ENCODE measurements at places on chromosomes 7 and 10. TPM values are rescaled to one million over a fixed set of nuclear protein-coding genes. Genes with fewer than 3 reads are reported as not detected.

Gene RNLS
- total RNA-seq = 18.3 TPM

Gene SLC25A40
- total RNA-seq = 18.6 TPM

Gene MOGAT3
- total RNA-seq = not detected

Gene NOM1
- 26.4 TPM for total RNA-seq

Gene HMX2
- not detected for total RNA-seq

Gene FZD1
- 45.7 TPM for total RNA-seq

Gene KCNIP2
- 1.7 TPM for total RNA-seq

Gene DRGX
- not detected for total RNA-seq

Gene SPDYE6
- not detected for total RNA-seq

Gene ENKUR
- not detected for total RNA-seq

Gene SH2D4B
- not detected for total RNA-seq

Gene TNRC18
- total RNA-seq = 160 TPM

Gene HOXA9
- 49.1 TPM for total RNA-seq

GRCh38 chr7:4957847-4958476 lies 1.0 kb downstream of the MMD2 start:
- DNase-seq = no peak

DNA sequence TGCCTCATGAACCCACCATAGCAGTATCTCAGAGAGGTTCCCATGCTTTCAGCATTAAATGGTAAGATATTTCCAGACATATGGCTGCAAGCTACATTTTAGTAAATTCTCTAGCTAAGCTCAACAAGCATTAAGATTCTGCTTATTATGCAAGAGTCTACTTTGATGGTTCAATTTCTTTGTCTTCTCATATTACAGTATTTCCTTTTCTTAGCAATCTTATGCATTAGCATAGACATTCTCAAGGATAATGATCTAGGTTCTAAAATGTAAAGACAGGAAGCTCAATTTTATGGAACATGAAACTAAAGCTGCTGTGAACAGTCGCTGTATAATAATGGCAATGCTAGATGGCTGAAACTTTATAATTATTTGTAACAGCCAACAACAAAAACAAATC lies 39.2 kb downstream of the MEOX2 start:
- no peak for DNase-seq

DNA sequence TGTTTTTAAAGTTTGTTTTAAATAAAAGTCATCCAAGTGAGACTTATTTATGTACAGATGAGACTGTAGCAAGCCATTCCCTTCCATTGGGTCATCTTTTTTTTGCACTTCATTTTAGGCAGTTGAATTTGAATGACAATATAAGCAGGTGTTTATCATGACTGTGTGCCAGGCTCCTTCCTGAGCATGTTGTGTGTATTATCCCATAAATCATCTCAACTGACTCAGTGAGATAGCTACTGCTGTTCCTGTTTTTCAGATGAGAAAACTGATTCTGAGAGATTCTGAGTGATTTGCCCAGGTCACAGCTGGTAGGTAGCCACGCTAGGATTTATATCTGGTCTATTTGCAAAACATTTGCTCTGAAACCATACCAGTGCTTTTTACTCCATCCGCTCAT lies 11.7 kb downstream of the TMEM254 start:
- DNase-seq = no peak

GRCh38 chr10:60660625-60661024 lies 117.7 kb upstream of the CDK1 start:
- DNase-seq = no peak

GRCh38 chr10:31765541-31765940 lies 163.1 kb downstream of the ARHGAP12 start:
- DNase-seq = no peak

DNA sequence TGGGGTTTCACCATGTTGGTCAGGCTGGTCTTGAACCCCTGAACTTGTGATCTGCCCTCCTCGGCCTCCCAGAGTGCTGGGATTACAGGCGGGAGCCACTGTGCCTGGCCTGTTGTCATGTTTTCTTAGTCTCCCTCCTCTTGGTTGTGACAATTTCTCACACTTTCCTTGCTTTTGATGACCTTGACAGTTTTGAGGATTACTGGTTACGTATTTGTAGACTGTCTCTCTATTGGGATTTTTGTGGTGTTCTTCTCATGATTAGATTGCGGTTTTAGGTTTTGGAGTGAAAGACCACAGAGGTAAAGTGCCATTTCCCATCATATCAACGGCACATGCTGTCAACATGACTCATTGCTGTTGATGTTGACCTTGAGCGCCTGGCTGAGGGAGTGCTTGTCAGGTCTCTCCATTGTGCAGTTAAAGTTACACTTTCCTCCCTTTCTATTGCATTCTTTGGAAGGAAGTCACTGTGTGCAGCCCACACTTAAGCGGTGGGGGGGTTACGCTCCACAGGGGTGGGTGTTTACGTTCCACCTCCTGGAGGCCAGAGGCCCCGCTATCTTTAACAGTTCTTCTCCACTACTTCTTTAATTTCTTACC lies 10.8 kb downstream of the NEURL1 start:
- no peak for DNase-seq

GRCh38 chr7:34751725-34752643 lies 94.0 kb downstream of the NPSR1 start:
- no peak for DNase-seq

- no peak for DNase-seq
These were observed 38.5 kb downstream of the UNC5B start for GRCh38 chr10:71250842-71251241.

- DNase-seq = no peak
These were observed 75.3 kb downstream of the INPP5A start for GRCh38 chr10:132612571-132613504.

DNA sequence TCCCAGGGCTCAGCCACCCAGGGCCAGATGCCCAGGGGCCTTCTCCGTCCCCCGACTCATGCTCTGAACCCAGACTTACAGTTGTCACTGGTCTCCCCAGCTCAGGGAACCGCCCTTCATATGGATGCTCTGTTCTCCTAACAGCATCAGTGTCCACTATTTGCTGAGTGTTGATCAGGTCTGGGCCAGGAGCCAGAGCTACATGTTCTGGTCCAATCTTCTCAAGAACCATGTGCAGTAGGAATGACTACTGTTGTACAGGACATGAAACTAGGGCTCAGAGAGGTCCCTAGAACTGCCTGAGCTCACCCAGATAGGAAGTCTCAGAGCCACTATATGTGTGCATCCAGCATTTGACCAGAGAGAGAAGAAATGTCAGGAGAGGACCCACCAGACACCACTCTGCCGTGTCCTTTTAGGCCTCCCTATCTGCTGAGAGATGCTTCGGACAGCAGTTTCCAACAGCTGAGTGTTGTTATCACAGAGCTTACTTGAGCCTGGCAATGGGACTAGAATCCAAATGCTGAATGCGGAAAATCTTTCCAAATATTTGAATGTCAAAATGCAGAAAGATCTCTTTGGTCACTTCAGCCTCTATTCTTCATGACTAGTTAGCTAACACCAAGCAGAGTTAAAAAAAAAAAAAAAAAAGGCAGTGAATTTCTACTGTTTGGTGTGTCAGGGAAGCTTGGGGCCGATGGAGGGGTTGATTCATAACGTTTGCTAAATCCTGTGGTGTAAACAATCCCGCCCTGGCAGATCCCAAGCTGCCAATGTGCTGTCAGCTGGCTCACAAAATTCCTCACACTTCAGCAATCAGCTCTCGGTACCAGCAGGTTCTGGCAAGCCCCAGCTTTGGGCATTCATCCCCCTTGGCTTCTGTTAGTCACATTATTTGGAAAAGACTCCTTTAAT lies 246.1 kb downstream of the TNS3 start:
- peak; percentile 83 for DNase-seq

GRCh38 chr10:89792187-89792586 lies 90.8 kb downstream of the KIF20B start:
- DNase-seq = no peak

GRCh38 chr10:31242902-31243301 lies 76.1 kb upstream of the ZEB1 start:
- DNase-seq = no peak

GRCh38 chr7:131272086-131272485 lies 55.6 kb upstream of the MKLN1 start:
- no peak for DNase-seq

GRCh38 chr7:51290702-51291540 lies 25.7 kb downstream of the COBL start:
- no peak for DNase-seq

DNA sequence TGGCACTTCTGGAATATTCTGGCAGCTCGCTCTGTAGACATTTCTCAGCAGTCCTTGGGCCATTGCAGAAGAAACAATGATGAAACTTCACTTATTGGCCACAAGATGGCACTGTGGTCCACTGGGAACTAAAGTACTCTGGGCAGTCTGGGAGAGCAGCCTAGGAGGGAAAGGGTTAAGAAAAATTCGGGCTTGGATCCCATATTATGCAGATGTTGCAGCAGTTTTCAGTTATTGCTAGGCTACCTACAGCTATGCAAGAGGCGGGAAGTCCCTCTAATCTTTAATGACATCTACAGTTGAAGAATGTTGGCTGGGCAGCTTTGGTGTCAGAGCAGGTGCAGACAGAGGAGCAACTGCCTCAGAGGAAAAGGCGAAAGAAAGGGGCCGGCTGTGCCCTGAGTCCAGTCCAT lies 201.7 kb upstream of the PRSS58 start:
- DNase-seq = no peak

DNA sequence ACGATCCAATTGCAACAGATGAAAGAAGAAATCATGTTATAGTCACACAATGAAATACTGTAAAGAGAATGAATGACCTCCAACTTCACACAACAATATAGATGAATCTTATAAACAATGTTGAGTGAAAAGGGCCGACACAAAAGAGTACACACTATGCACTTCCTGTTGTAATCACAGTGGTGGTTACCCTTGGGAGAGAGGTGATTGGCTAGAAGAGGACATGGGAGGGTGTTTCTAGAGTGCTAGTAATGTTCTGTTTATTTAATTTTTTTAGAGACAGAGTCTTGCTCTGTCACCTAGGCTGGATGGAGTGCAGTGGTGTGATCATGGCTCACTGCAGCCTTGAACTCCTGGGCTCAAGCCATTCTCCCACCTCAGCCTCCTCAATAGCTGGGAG lies 82.5 kb downstream of the NDUFB2 start:
- no peak for DNase-seq

DNA sequence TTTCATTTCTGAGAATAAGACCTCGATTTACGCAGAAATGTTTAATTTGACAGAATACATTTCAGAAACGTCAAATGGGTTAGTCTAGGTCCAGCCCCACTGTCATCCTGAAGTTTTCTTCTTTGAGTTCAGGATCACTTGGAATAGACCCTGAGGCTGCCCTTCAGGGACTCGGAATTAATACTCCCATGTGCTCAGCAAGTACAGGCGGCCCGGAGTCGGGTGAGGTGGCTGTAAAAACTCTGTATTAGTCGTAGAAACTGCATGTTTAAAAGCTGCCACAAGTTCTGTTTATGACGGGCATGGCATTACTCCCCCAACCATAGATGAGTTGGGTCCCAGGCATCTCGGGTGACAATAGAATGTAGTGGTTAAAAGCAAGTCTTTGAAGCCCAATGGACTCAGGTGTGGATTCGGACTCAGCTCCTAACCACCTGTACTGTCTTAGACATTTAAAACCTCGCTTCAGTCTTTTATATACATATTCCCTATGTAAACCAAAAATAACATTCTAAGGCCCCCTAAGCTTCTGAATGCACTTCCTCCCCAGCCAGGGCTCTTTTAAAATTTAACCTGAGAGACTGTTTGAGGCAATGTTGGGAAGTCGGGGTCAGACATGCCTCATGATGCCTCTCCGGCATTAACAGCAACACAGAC lies 216.3 kb downstream of the ADARB2 start:
- no peak for DNase-seq

DNA sequence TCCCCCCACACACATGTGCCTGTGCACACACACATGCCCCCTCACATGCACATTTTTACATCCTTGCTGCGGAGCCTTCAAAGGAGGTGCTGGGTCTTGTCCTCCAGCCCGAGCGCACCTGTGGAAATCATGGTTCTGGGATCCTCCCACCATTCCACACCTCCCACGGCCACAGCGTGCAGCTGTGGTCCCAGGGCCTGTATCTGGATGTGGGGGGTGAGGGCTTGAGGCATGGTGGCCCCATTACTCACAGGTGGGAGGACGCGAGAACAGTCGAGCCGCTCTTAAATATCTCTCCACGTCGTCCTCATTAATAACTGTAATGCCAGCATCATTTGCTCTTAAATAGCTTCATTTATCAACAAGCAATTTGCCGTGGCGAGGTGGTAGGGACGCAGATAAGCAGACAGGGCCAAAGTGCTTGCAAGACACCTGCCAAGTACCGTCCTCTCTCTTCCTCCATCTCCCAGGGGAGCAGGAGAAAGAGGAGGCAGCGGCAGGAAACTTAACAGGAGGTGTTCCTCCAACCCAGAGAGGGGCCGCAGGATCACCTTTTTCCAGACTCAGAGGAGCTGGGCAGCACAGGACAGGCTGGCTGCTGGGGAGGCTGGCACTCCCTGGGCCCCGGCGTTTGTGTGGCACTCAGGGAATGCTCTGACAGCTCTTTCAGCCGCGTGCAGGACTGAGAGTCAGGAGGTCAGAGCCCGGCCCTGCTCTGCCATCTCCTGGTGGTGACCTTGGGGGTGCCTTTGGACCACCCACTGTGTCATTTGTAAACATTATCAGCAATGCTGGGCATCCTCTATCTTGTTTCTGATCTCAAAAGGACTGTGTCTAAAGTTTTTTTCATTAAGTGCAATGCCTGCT lies 87.4 kb downstream of the CDH23 start:
- no peak for DNase-seq

- no peak for DNase-seq
These were observed 569.1 kb downstream of the ANKRD7 start for GRCh38 chr7:118793582-118793981.

- DNase-seq = no peak
These were observed 259.9 kb downstream of the SKIDA1 start for GRCh38 chr10:21265622-21266021.

DNA sequence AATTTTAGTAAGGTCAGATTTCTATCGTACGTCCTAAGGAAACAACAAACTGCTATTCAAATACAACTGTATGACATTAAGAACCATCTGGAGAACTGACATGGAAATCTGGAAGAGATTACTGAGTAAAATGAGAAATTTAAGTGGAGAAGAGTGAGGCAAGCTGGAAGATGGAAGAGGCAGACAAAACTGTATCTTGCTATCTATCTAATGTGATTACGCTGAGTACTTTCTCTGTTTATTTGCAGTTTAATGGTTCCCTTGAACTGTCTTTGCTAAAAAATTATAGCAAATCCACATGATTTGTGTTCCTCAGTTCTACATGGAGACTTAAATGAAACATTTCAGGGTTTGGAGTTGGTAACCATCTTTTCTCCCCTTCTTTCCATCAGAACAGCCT lies 927.1 kb upstream of the MBL2 start:
- DNase-seq = no peak

GRCh38 chr7:69504733-69505420 lies 93.4 kb upstream of the AUTS2 start:
- no peak for DNase-seq

DNA sequence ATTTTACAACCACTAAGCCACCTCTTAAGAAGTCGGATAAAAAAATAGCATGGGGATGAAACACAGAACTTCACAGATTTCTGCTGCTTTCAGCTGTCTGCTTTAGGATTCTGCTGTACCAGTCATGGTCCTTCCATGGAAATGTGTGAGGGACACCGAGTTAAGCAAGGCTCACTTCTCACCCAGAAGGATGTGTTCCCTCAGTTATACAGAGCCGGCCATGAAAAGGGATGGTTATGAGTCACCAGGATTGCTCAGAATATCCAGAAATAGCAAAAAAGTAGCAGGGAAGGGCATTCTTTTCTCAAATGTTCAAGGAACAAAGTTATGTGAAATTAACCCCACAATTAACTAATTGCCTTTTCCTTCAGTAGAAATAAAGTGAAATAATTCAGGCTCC lies 124.4 kb downstream of the AMPH start:
- no peak for DNase-seq

GRCh38 chr7:5218564-5219360 lies 28.7 kb downstream of the WIPI2 start:
- DNase-seq = no peak

- DNase-seq = no peak
These were observed 72.0 kb downstream of the KAT6B start for GRCh38 chr10:74898201-74898976.
